ENCODE measurements at places on chromosomes 6 and 20.
A peak's percentile ranks its signal among the peaks of the same experiment; 100 is the strongest.

DNA sequence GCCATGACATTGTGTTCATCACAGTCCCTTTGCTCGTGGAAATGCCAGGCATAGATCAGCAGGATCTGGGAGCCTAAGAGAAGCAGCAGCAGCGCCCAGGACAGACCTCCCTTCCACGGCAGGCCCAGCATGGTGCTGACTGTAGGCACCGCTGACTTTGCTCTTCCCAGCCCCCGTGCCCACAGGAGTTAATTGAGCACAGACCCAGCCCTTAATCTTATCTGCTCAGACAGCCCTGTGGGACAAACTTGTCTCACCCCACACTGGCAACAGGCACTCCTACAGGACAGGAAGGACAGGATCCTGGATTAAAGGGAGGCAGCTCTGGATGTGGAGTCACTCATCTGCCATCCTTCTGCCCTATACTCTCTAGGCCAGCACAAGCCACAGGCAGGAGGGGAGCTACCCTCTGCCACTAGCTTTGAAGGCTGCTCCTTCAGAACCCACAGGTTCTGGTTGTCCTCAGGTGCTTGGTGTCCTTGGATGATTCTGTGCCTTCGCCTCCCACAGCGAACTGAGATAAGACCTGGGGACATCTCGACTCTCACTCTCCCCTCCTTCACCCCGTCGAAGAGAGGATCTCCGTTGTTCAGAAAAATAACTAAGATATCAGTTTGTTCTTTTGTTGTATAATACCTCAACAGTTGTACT, at the start of gene CST9L:
TSS of gene CST9L (minus strand) at position 165 of the 651 bp plus-strand sequence. CDS start at position 131, 34 bp downstream.
- DNase-seq, result no peak

DNA sequence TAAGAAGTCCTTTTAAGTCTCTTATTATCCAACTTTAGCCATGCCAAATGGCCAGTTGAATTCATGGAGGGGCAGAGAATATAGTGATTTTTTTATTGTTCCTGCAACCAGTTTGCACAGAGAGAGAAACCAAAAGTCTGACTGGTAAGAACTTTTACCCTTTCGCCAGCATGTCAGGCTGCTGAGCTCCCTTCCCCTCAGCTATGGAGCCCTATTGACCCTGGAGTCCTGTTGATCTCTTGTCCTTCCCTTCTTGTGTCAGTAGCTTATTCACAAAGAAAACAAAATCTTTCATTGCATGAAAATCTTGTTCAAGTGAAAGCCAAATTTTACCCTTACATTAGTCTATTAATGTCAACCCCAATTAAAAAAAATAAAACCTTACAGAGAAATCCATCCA, 1.5 kb upstream of the SLC22A1 start:
- DNase-seq, result no peak

GRCh38 chr6:144582939-144583613, 297.9 kb downstream of the UTRN start:
- peak; percentile 33 for DNase-seq

DNA sequence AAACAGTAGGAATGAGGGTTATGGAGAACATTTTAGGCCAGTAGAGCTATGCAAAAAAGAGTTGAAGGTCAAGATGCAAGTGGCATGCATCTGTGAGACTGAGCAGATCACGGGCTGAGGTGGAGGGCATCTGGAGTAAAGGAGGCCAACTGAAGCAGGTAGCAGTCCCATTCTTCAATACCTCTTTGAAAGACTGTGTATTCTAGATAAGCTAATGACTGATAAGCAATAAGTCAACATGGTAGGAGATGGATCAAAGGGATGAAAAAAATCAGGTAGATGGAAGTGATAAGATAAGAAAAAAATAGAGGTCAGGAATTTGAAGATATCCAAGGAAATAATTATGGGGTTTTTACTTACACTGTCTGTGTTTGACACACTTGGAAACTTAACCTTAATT, 55.6 kb downstream of the ARMC2 start:
- no peak for DNase-seq
